Vagina (tissue), 2 donors: ENCODE measurements at places on chromosomes 1 and 21.

DNA sequence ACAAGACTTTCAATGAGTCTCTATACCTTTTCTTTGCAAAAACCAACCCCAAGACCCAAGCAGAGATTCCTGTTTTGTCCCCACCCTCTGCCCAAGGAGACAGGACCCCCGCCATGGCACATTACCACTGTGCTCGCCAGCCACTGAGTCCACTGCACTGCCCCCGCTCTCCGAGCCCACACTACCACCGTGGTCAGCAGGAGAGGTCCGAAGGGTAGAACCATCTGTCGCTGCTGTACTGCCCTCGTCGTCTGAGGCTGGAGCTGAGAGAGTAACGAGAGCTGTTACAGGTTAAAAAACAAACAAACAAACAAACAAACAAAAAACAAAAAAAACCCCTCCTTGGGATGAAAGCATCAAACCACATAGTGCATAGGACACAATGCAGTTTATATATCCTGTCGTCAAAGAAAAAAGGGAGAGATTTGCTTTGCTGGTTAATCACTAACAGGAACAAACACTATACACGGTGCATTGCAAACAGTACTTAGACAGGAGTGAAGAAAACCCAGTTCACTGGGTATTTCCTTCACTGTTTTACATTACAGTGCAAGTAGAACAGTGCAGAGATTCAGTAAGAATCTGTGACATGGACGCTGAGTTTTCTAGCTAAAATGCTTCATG lies 71.0 kb downstream of the UBR4 start:
- H3K36me3 ChIP-seq, result peaks cover 5% of the 10 kb centered on the region
- no peak overlapping the region for H3K4me3 ChIP-seq
- DNase-seq, result no peak
- no peaks in the 10 kb centered on the region for H3K27me3 ChIP-seq
- H3K27ac ChIP-seq, result no peak overlapping the region

GRCh38 chr1:160975026-160975425 lies 20.4 kb upstream of the ITLN2 start:
- no peak overlapping the region for H3K4me3 ChIP-seq
- H3K36me3 ChIP-seq, result no peaks in the 10 kb centered on the region
- no peak for DNase-seq
- H3K27me3 ChIP-seq, result no peaks in the 10 kb centered on the region
- no peaks in the 10 kb centered on the region for H3K4me1 ChIP-seq

GRCh38 chr1:84851839-84852238 lies 41.2 kb downstream of the LPAR3 start:
- no peak overlapping the region for H3K4me3 ChIP-seq
- H3K27ac ChIP-seq, result no peak overlapping the region
- H3K4me1 ChIP-seq, result peaks cover 22% of the 10 kb centered on the region
- no peak for DNase-seq
- no peaks in the 10 kb centered on the region for H3K36me3 ChIP-seq

GRCh38 chr1:71106658-71107322 lies 26.0 kb upstream of the ZRANB2 start:
- H3K4me1 ChIP-seq, result no peaks in the 10 kb centered on the region
- no peaks in the 10 kb centered on the region for H3K36me3 ChIP-seq
- no peak overlapping the region for H3K4me3 ChIP-seq

DNA sequence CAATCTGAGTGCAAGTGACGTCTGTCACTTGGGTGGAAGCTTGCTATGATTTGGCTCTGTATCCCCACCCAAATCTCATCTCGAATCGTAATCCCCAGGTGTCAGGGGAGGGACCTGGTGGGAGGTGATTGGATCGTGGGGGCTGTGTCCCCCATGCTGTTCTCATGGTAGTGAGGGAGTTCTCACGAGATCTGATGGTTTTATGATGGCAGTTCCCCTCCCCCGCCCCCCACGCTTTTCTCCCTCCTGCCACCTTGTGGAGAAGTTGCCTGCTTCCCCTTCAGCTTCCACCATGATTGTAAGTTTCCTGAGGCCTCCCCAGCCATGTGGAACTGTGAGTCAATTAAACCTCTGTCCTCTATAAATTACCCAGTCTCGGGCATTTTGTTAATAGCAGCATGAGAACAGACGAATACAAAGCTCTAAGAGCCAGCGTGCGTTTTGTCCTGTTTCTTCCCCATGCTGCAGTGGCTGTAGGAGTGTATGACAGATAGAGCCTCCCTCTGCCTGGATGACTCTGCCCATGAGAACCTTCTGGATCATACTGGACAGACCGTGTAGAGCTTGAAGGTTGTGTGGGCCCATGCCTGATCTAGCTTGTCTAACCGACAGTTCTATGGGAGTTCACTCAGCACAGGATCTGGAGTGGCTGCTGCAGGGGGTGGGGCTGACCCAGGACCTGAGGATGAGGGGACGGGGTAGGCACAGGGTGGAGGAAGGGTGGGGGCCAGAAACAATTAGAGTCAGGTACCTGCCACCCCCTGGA lies 139.7 kb upstream of the ERRFI1 start:
- no peak overlapping the region for H3K27ac ChIP-seq
- H3K36me3 ChIP-seq, result no peaks in the 10 kb centered on the region
- peaks cover 21% of the 10 kb centered on the region for H3K4me1 ChIP-seq
- no peak for DNase-seq
- H3K4me3 ChIP-seq, result no peak overlapping the region
